Cardiac muscle cell (in vitro differentiated cells and primary cell): ENCODE measurements at places on chromosomes 7 and 10. TPM values are rescaled to one million over a fixed set of nuclear protein-coding genes. Genes with fewer than 3 reads are reported as not detected.

- DNase-seq = no peak
Measured at GRCh38 chr7:43650457-43651052, 67.6 kb downstream of the STK17A start.

- DNase-seq = no peak
Measured at GRCh38 chr10:50522908-50523307, 100.8 kb downstream of the SGMS1 start.

DNA sequence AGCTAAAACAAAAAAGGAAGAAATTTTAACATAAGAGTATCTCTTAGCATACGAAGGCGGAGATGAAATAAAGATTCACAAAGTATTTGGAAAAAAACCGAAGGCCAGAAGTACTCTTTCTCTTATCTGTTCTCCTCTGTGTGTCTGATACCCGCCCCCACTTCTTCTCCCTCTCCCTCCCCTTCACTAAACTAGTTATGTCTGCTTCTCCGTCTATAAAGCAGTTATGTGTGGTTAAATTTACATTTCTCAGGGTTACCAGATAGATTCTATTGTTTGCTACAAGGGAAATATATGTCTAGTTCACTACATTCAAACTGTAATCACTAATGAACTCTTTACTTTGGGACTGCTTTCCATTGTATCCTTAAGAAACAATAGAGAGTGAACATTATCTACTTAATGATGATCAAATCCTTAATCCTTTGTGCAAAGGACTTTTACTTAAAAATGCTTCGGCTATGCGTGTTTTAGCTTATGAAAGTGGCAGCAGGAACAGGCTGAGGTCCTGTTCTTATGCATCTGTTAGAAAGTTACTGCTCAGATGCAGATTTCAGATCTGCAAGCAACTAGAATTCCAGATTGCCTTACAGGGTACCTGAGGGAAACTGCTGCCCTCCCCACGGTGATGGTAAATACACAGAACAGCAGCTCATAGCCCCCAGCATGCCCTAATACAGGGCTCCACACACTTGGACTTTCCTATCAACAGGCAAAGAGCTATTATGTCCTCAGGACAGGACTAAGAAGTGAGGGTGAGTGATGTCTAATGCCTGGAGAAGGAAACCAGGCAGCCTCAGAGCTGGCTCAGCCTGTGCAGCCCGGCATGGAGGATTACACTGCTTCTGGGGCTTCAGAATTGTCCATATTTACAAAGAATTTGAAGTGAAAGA lies 273.3 kb downstream of the FZD1 start:
- no peak for DNase-seq

DNA sequence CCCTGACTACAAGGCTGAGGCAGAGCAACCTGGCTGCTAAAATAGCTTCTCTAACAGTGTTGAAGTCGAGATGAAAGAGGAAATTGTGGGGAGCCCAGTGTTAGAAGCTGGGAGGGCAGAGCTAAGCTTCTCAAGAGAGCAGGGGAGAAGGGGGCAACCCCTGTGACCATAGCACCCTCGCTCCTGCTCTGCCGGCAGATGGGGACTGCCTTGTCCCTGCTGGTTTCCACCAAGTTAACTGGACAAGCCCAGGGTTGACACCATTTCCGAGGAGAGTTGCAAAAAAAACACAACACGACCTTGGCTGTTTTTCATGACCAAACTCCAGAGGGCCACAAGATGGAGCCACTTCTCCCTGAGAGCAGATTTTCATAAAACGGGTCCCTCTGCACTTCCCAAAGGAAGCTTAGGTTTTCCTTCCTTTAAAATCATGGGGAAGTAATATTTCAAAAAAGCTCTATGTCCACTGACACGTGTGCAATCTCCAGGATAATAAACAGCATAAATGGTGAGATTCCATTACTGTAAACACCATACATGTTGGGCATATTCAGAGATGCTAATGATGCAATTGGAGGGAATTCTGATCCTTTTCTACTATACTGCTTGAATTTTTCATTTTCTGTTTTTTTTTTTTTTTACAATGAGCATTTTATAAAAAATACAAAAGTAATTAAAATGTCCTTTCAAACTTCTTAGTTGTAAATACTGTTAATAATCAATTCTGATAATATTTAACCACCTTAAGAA lies 140.4 kb downstream of the PIP4K2A start:
- peak; percentile 45 for DNase-seq

GRCh38 chr10:95881316-95881715 lies 26.5 kb upstream of the CC2D2B start:
- DNase-seq = no peak

- DNase-seq = peak; percentile 69
Measured at GRCh38 chr10:118720685-118721538, 33.9 kb downstream of the CACUL1 start.

GRCh38 chr10:110852255-110852896 lies 19.4 kb upstream of the PDCD4 start:
- DNase-seq = no peak

DNA sequence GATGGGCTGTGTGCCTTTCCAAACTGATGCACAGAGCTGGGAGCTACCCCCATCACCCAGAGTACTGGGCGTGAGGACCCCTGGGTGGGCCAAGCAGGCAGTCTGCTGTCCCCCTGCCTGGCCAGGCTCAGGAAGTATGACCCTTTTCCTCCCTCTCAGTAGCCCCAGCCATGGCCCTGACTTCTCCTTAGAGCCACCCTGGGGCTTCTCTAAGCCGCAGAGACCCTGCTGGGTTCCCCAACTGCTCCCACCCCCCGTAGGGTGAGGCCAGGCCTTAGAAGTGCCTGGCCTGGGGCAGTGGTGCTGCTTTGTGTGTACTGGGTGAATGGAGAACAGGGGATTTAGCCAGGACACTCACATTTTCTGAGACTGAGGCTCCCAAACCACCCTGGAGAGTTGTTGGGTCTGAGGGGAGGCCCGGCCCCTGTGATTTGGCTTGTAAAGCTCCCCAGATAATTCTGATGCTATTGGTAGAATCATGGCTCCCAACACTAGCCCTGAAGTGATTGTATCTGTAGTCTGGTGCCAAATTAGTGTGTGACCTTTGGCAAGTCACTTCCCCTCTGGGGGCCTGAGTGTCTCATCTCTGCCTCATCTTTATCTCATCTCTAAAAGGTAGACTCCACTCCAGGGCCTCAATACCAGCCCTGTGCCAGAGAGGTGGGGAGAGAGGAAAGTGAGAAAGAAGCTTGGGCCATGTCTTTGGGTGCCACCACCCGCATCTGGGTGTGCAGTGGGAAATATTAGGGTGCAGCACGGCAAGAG lies 99.7 kb upstream of the PPIF start:
- DNase-seq = no peak

- no peak for DNase-seq
Measured at GRCh38 chr7:38317515-38317914, 44.1 kb upstream of the TARP start.

- no peak for DNase-seq
Measured at GRCh38 chr10:9926003-9926402, 1091.7 kb upstream of the CELF2 start.

GRCh38 chr7:11951909-11952308 lies 119.9 kb upstream of the THSD7A start:
- no peak for DNase-seq

DNA sequence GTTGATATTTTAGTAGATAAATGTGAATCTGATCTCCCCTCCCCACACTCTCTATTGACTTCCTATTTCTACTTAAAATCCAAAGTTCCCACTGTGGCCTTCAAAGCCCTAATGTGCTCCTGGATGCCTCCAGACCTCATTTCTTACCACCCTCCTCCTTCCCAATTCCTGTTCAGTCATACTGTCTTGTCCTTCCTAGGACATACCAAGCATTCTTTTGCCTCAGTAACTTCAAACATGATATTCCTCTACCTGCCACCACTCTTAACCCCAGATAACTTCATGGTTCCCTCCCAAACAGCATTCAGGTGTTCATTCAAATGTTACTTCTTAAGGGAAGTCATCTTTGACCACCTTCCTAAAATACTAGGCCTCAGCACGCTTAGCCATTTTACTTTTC lies 34.2 kb upstream of the FAM221A start:
- no peak for DNase-seq

DNA sequence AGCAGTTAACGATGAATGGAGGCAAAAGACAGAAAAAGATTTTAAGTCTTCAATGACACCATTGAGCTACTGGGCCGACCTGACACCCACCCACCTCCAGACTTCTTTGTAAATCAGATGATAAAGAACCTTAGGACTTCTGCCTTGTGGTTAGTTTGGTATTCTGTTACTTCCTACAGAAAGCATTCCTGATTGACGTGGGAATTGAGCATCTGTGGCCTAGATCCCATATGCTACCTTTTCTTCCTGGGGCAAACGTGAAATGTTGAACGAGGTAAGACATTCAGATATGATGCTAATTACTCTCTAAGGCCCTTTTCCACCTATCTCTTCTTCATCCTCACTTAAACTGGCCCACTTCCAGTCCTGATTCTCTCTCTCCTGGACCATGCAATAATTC lies 10.2 kb downstream of the PRLHR start:
- peak; percentile 18 for DNase-seq

DNA sequence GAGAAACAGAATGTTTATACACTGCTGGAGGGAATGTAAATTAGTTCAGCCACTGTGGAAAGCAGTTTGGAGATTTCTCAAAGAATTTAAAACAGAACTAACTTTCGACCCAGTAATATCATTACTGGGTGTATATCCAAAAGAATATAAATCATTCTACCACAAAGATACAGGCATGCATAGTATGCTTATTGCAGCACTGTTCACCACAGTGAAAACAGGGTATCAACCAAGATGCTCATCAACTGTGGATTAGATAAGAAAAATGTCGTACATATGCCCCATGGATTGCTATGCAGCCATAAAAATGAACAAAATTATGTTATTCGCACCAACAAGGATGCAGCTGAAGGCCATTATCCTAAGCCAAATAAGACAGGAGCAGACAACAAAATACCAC lies 343.1 kb upstream of the KCND2 start:
- peak; percentile 10 for DNase-seq

- DNase-seq = peak; percentile 60
Measured at GRCh38 chr7:46146454-46147255, 225.6 kb upstream of the IGFBP3 start.

DNA sequence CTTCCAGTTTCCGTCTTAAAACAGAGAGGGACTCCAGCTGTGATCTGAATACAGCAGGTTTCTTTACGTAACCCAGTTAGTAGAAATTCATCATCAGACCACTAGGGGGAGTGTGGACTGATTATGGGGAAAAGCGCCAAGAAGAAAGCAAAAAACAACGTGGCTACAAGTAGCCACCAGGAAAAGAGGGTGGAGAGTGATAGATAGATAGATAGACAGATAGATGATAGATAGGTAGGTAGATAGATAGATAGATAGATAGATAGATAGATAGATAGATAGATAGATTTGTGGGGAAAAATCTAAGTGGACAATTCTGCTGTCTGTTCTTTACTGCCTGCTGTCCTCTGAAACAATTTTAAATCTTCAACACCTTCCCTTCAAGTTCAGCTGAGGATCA lies 12.7 kb upstream of the AKR1B10 start:
- peak; percentile 77 for DNase-seq

GRCh38 chr7:20597339-20597738 lies 18.1 kb upstream of the ABCB5 start:
- no peak for DNase-seq

GRCh38 chr10:86960003-86960862 lies 1.8 kb downstream of the SNCG start:
- DNase-seq = peak; percentile 85

- DNase-seq = no peak
Measured at GRCh38 chr10:25157650-25158049, 17.2 kb upstream of the GPR158 start.

DNA sequence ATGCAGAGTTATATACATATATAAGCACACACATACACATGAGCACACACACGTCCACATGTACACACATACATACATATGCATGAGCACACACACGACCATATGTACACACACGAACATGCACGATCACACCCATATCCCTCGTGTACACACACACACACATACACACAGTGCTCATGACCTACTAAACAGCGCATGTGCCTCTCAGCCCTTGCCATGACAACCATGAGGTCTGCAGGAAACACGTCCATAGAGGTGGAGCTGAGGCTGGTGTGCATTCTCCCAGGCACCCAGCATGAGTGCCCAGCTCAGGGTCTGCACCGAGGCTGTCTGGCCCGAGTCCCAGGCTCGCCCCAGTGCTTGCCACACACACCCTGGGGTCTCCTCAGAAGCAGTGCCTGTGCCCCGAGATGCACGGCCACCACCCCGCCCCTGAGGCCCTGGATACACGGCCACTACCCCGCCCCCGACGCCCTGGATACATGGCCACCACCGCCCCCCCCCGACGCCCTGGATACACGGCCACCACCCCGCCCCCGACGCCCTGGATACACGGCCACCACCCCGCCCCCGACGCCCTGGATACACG lies 529.6 kb downstream of the DNAJB6 start:
- DNase-seq = no peak

OR2A1 gene
- polyA plus RNA-seq = not detected in 2 replicates

LBX1 gene
- polyA plus RNA-seq = not detected in 2 replicates

OGDH gene
- polyA plus RNA-seq = 71.9 and 80.0 TPM in 2 replicates

TAS2R3 gene
- polyA plus RNA-seq = not detected in 2 replicates

INHBA gene
- 4.8 and 8.2 TPM in 2 replicates for polyA plus RNA-seq

CLCN1 gene
- polyA plus RNA-seq = 0.09 TPM in 1 of 2 replicates, not detected in the other

GATA3 gene
- 4.4 and 11.4 TPM in 2 replicates for polyA plus RNA-seq

TMEM273 gene
- not detected in 2 replicates for polyA plus RNA-seq
